Activated T-helper 17 cell treated with anti-CD3 and anti-CD28 coated beads, Interleukin-2, amount 50 U/mL, for 72 hours (primary cell): ENCODE measurements at places on chromosomes 11 and 22. TPM values are rescaled to one million over a fixed set of nuclear protein-coding genes. Genes with fewer than 3 reads are reported as not detected.

DNA sequence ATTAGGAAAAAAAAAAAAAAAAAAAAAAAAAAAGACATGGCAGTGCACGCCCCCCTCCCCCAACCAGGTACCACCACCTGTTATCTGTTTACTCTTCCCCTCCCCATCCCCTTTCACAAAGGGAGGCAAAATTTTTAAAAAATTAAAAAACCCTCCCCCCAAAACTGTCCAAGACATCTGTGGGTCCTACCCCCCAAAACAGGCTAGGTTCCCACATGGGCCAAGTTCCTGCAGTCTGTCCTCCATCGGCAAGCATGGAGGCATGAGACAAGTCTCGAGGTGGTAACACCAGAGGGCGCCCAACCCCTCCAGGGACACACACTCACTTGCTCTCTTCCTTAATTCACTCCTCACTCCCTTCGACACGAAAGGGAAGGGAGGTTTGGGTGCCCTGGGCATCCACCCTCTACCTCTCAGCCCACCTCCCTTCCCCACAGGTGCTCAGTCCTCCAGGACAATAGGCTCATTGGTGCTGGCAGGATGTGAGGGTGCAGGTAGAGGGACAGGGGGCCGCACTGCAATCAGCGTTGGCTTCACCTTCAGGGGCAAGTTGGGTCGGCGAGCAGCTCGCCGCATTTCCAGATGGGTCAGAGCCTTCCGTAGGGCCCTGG, 2.2 kb upstream of the TUT1 start:
- peaks cover 84% of the 10 kb centered on the region for H3K36me3 ChIP-seq
- no peaks in the 10 kb centered on the region for H3K27me3 ChIP-seq
- peak; percentile 25 for ATAC-seq

GRCh38 chr22:49768951-49769690, 58.6 kb downstream of the BRD1 start:
- H3K36me3 ChIP-seq = peaks cover 23% of the 10 kb centered on the region
- H3K4me3 ChIP-seq = no peak overlapping the region
- no peaks in the 10 kb centered on the region for H3K27me3 ChIP-seq
- no peak for ATAC-seq
- H3K4me1 ChIP-seq = peaks cover 6% of the 10 kb centered on the region

- no peaks in the 10 kb centered on the region for H3K36me3 ChIP-seq
- H3K27me3 ChIP-seq = no peaks in the 10 kb centered on the region
- no peak overlapping the region for H3K27ac ChIP-seq
- H3K4me1 ChIP-seq = no peaks in the 10 kb centered on the region
Observed at GRCh38 chr11:78261367-78261766, 72.6 kb downstream of the USP35 start.

GRCh38 chr11:13052130-13052571, 43.0 kb downstream of the RASSF10 start:
- H3K4me1 ChIP-seq = peaks cover 6% of the 10 kb centered on the region
- H3K4me3 ChIP-seq = no peak overlapping the region
- ATAC-seq = no peak
- H3K36me3 ChIP-seq = no peaks in the 10 kb centered on the region
- no peak overlapping the region for H3K27ac ChIP-seq

DNA sequence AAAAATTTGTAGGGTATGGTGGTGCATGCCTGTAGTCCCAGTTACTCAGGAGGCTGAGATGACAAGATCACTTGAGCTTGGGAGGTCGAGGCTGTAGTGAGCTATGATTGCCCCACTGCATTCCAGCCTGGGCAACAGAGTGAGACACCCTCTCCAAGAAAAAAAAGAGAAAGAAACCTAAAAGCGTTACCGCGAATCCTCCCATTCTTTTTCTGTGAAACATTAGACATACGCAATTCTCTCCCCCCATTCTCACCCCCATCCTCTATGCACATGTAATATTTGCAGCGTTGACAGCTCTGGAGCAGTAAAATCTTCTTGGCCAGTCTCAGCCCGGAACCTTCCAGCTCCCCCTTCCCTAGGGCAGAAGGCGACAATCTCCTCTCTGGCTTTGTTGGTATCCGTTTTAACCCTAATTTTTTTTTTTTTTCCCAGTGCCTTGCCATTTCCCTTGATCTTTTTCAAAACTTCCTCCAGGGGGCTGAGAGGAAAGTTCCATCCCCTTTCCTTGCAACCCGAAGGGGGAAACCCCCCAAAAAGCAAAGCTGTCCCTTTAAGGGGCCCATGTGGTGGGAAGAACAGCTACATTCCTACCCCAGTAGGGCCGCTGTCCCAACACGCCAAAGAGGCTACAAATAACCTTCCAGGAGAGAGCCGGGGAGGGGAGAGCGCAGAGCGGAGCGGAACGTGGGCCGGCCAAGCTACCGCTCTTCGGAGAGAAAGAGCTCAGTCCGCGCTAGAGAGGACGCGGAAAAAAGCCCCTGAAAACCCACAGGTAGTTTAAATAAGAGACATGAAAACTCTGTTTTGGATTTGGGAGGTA, 1.9 kb downstream of the LRP4 start:
- H3K4me3 ChIP-seq = peak overlapping the region; percentile 77
- H3K27ac ChIP-seq = no peak overlapping the region
- peaks cover 7% of the 10 kb centered on the region for H3K36me3 ChIP-seq
- peaks cover 58% of the 10 kb centered on the region for H3K27me3 ChIP-seq
- H3K4me1 ChIP-seq = peaks cover 18% of the 10 kb centered on the region

DNA sequence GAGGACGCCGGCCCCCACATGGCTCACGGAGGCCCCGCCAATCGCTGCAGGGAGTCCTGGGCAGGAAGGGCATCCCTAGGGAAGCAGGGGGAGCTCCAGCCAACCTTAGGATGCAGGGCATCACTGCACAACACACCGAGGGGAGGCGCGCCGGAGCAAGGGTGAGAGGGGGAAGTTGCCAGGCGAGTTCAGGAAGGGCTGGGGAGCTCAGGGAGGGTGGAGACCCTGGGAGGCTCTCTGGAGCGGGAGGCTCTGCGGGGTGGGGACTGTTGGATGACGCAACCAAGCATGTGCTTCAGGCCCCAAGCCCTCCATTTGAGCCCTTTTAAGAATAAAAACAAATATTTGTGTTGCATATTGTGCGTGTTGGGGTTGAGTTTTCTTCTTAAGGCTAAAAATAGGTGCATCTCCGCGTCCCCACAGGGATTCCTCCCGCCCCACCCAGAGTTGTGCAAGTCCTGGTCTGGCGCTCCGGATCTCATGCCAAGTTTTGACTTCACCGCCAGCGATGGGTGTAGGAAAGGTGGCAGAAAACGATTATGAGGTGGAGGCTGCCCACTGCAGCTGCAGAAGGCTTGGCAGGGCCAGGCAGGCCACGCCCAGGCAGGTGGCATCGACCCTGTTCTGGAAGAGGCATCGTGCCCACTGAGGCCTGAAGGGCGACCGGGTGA, 65.2 kb downstream of the WNT7B start:
- no peak overlapping the region for H3K27ac ChIP-seq
- ATAC-seq = no peak
- H3K4me1 ChIP-seq = no peaks in the 10 kb centered on the region
- H3K27me3 ChIP-seq = peaks cover 6% of the 10 kb centered on the region
- no peak overlapping the region for H3K4me3 ChIP-seq

GRCh38 chr11:57597461-57597915, at the start of gene SERPING1:
TSS of gene SERPING1 (plus strand) at chr11:57597685. CDS start at chr11:57598271, 586 bp downstream.
- H3K4me1 ChIP-seq = no peaks in the 10 kb centered on the region
- ATAC-seq = no peak
- no peaks in the 10 kb centered on the region for H3K36me3 ChIP-seq
- H3K27ac ChIP-seq = no peak within 1 kb of the TSS
- H3K27me3 ChIP-seq = peaks cover 40% of the 10 kb centered on the region
- no peak within 1 kb of the TSS for H3K4me3 ChIP-seq

GRCh38 chr11:113234888-113235287, 79.5 kb upstream of the TTC12 start:
- H3K4me3 ChIP-seq = no peak overlapping the region
- H3K27me3 ChIP-seq = peaks cover 27% of the 10 kb centered on the region
- no peak overlapping the region for H3K27ac ChIP-seq
- no peaks in the 10 kb centered on the region for H3K4me1 ChIP-seq
- H3K36me3 ChIP-seq = no peaks in the 10 kb centered on the region

GRCh38 chr22:23751441-23751996, 607 bp upstream of the ZNF70 start:
- no peaks in the 10 kb centered on the region for H3K27me3 ChIP-seq
- peaks cover 12% of the 10 kb centered on the region for H3K4me1 ChIP-seq
- no peak overlapping the region for H3K27ac ChIP-seq
- no peaks in the 10 kb centered on the region for H3K36me3 ChIP-seq
- H3K4me3 ChIP-seq = peak overlapping the region; percentile 89
- ATAC-seq = no peak

DNA sequence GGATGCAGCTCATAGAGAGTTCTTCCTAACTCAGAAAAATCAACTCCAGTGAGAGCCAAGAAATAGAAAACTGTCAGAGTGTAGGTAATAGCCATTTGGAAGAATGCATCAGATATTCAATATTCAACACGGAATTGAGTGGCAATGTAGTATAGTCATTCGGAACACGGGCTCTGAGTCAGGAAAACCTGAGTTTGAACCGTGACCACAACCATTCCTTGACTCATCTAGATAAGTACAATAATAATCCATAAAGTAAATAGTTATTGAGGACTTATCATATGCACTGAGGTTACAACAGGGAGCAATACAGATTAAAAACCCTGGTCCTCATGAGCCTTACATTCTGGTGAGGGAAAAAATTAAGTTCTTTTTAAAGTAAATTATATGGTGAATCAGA, 62.6 kb upstream of the PHF21A start:
- no peak overlapping the region for H3K27ac ChIP-seq
- peaks cover 33% of the 10 kb centered on the region for H3K27me3 ChIP-seq
- no peaks in the 10 kb centered on the region for H3K36me3 ChIP-seq
- ATAC-seq = no peak
- H3K4me1 ChIP-seq = no peaks in the 10 kb centered on the region

- H3K4me3 ChIP-seq = no peak overlapping the region
- H3K36me3 ChIP-seq = no peaks in the 10 kb centered on the region
- peaks cover 2% of the 10 kb centered on the region for H3K27me3 ChIP-seq
- no peak for ATAC-seq
- H3K27ac ChIP-seq = peak overlapping the region; percentile 98
Observed at GRCh38 chr11:128581561-128582272, 5.6 kb downstream of the ETS1 start.

GRCh38 chr11:14499178-14499559, 442 bp downstream of the COPB1 start:
- H3K27me3 ChIP-seq = no peaks in the 10 kb centered on the region
- peak overlapping the region; percentile 94 for H3K27ac ChIP-seq
- H3K4me3 ChIP-seq = peak overlapping the region; percentile 87
- peak; percentile 50 for ATAC-seq
- peaks cover 17% of the 10 kb centered on the region for H3K4me1 ChIP-seq

Gene NAV2
- 0.58 TPM for total RNA-seq

Gene PLAAT4
- total RNA-seq = 20.7 TPM

Gene P2RY2
- not detected for total RNA-seq

Gene FAM227A
- 0.45 TPM for total RNA-seq
